ENCODE measurements at places on chromosomes 16 and 17.

GRCh38 chr16:4391631-4392381 is 20.2 kb downstream of the VASN start:
- no peak for DNase-seq

- DNase-seq = no peak
Observed at GRCh38 chr16:72666267-72666666, 381.7 kb downstream of the ZFHX3 start.

GRCh38 chr17:73803964-73804435 is 159.8 kb upstream of the SDK2 start:
- DNase-seq = no peak

DNA sequence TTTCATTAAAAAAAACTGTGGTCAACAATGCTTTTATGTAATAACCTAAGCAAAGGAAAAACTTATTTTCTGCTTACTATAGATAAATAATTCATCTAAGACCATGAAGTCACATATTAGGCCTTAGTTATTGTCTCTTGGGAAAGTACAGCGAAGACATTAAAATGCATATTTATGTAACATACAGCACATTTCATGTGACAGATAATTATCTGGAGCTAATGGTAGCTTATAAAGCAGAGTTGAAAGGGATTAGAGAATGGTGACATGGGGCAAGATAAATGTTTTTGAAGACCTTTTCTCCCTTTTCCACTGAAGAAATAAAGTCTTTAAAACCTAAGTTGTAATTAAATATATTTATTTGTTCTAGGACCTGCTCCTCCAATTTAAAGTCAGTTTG is 9.7 kb downstream of the MEIOC start:
- no peak for DNase-seq

GRCh38 chr17:73025041-73025560 is 67.4 kb downstream of the SLC39A11 start:
- DNase-seq = no peak

- DNase-seq = no peak
Observed at GRCh38 chr17:17505610-17506171, 9.5 kb upstream of the RASD1 start.

DNA sequence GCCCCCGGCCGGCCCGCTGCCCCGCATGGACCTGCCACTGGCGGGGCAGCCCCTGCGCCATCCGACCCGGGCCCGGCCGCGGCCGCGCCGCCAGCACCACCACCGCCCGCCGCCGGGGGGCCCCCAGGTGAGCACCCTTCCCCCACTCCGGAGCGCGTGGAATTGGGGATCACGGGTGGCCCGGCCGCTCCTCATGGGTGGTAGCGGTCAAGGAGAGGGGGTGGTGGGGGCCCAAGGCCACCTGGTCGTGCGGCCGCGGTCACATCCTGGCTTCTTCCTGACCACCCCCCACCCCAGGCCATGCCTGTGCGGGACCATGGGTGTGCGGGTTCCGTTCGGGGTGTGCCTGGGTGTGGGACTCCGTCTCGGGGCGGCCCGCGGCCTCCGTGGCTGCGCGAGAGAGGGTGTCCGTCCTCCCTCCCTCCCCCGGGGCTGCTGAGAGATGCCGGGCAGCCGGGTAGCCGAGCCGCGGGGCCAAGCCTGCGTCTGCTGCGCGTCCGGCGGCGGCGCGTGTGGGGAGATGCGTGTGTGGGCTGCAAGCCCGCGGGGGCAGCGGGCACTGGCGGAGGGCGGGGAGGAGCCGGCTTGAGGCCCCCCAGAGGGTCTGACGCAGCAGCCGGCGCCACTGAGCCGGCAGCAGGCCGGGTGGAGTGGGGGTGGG is 6.8 kb downstream of the ACD start:
- no peak for DNase-seq

DNA sequence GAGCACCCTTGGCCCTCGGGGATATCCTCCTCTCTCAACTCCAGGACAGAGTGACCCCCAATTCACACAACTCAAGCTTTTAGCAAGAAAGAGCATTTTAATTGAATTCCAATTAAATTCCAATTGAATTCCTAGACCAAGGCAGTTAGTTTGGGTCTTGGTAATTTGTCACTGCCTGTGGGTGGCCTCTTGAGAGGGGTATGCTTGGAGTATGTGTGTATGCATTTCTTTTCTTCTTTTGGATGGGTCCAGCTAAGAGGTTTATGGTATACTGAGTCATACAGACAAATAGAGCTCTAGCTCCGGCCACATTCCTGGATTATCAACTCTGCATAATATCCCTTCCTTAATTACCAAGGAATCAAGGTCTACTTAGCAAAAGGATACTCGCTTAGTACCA is 136.7 kb downstream of the PCTP start:
- DNase-seq = no peak

DNA sequence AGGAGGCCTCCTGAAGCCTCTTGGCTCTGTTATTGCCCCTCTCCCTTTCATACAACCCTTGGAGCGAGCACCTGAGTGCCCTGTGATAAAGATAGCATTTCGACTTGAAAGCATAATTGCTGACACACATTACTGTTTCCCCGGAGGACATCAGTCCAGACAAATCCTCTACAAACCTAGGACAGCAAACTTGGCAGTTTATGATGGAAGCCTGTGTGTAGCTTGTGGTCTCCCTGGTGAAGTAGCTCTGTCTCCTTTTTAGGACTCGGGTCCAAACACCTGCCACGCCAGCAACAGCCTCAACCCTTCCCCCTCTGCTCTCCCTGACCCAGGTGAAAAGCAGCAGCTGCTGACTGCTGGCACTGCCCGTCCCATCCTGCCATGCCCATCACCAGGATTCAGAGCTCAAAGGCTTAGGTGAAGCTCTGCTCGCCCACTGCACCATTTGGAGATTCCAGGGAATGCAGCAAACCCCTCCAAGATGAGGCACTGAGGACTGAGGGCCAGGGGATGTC is 55.9 kb downstream of the IRX6 start:
- DNase-seq = no peak

- DNase-seq = no peak
Observed at GRCh38 chr17:9158544-9159452, 137.5 kb downstream of the NTN1 start.

DNA sequence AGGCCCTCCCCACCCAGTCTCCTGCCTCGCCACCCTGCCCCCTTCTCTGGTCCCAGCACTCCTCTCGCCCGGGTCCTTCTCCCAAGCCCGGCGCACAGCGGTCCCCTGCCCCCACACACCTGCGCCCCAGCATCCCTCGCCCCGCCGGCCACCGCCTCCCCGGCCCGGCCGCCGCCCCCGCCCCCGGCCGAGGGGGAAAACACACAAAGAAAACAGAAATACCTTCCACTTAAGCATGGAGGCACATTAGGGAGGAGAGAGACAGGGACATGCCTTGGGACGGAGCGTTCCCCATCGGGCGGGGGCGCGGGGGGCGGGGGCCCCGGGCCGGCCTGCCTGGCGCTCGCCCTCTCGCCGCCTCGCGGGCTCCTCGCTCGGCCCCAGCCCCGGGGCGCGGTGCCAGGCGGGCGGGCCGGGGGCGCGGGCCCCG is 326 bp downstream of the SRCIN1 start:
- DNase-seq = no peak

GRCh38 chr17:42702446-42702845 is 20.1 kb downstream of the CNTNAP1 start:
- no peak for DNase-seq

DNA sequence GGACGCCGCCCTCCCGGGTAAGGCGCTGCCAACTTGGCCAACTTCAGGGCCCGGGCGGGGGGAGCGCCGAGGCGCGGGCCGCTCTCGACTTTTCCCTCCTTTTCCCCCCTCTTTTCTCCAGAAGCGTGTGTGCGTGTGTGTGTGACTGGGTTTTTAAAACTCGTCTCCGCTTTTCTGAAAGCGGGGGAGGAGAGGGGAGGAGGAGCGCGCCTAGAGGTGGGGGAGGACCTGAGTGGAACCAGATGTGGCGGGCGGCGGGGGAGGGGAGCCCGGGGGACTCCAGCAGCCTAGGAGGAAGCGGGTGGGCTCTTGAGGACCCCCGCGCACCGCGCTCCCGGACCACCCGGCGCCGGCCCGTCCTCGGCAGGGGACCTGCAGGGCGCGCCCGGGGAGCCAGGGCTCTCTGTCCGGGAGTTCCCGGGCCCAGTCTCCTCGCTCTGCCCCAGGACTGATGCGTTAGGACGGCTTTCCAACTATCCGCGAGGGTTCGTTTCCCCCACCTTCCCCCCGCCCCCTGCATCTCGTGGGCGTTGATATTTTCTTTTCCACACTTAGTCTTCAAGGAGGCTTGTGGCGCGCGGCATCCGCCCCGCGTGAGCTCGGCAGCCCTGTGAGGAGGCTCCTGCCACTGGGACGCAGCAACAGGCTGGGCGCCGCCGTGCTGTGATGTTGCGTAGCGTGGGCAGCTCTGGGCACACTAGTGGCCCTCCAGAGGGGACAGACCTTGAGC is 599 bp downstream of the MRC2 start:
- peak; percentile 57 for DNase-seq

DNA sequence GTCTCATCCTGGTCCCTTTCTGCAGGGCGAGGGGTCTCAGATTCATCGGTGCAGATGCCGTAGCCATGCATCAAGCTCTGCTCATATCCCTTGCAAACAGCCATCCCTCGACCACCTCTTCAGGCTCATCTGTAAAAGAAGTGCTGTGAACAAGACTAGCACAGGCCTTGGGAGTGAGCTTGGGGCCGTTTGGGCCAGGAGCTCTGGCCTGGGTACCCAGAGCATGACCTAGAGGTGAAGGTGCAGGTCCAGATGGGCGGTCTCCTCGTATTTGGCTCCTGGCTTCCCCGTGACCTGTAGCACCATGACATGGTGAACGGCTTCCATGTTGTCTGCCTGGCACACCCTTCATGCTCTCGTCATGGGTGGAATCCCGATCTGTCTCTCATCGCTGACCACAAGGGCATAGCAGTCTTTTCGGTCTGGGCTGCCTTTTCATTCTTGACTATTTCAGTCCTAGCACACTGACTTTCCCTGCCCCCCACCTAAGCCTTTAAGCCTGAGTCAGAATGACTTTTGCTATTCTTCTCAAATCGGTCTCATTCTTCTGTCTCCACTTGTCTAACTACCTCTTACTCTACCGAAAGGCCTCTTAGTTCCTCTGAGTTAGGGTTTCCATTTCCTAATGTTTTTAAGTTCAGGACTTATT is 216.0 kb downstream of the FOXL1 start:
- no peak for DNase-seq

GRCh38 chr17:19718613-19719354 is 2.4 kb upstream of the SLC47A2 start:
- DNase-seq = no peak

GRCh38 chr17:74536890-74537289 is 5.6 kb upstream of the CD300LB start:
- DNase-seq = no peak

DNA sequence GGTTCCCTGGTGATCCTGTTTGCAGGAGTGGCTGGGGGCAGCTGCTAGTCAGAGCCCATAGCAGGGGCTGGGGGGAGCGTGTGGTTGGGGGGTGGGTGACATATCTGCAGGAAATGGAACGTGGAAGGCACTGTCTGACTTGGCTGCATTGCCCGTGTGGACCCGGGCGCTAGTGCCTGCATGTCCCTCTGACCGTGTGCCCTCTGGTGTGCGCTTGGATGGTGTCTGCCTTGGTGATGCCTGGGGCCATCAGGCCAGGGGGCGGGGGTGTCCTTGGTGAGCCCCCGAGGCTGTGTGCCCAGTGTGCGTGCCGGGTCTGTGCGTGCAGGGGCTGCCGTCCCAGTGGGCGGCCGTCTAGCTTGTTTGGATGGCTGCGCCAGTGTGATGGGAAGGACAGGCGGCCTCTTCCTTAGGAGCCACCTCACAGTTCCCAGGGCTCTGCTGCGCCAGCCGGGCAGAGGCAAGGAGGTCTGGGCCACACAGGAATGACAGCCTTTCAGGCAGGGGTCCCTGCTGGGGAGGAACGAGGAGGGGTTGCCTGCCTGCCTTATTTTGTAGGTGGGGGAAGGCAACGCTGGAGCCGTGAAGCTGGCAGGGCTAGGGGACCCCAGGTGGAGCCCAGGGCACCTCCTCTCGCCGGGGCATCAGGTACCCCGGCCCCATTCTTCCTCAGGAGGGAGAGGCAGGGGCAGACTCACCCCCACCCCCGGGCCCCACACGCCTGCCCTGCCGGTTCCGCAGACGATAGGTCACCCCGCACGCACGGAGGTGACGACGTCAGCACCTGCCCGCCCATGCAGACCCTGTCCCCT is 693 bp downstream of the NDRG4 start:
- peak; percentile 20 for DNase-seq

DNA sequence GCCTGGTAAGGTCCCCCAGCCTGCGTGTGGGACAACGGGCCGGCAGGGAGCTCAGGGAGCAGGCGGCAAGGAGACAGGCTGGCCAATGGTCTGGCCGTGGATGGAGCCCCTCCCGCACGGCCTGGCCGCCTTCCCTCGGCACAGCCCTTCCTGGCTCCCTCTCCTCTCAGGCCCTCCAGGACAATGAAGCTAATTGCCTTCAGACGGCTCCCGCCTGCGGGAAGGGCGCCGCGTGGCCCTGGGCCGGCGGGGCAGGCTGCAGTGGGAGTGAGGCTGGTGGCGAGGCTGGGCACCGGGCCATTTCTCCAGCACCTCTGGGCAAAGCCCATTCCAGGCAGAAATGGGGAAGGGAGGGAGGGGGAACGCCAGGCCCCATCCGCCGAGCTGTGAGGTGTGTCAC is 50.9 kb downstream of the ENGASE start:
- DNase-seq = no peak

GRCh38 chr16:560204-560700 is at the start of gene PRR35:
Gene PRR35 (plus strand): TSS chr16:560394. CDS start chr16:563295, 2,901 bp downstream.
- no peak for DNase-seq

DNA sequence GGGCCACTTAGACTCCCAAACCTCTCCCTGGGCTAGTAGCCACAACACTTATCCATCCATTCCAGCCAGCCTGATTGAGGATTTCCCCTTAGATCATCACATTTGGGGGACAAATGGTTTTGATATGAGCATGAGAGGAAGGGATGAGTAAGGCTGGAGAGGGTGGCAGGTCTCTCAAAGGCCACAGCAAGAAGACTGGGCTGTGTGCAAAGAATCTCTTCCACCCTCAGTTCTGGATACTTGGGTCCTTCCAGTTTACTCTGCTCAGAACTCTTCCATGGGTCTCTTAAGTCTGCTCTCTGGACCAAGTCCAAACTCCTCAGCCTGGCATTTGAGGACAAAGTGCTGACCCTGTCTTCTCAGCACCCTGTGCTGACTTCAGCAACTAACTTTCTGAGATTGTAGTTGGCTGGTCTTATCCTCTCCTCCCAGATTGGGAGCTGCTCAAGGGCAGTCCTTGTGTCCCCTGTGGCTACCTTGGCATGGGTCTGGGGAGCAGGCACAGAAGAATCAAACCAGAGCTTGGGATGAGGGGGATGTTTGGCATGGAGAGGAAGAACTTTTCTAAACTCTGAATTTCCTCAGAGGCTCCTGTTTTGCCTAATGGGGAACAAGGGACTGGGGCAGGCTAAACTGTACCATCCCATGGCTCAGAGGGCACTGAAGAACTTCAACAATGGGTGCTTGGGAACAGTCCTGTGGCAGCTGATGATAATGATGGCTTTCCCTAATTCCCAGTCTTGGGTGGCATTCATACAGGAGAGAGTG is 3.1 kb upstream of the NFATC3 start:
- peak; percentile 74 for DNase-seq

GRCh38 chr17:49979748-49980479 is 10.9 kb downstream of the DLX4 start:
- DNase-seq = no peak

GRCh38 chr16:22427556-22427955 is 53.1 kb upstream of the CDR2 start:
- no peak for DNase-seq

Measured in activated naive CD4-positive, alpha-beta T cell treated with anti-CD3 and anti-CD28 coated beads for 36 hours (primary cell).